T-cell (primary cell): ENCODE measurements at places on chromosomes 16 and 17.

DNA sequence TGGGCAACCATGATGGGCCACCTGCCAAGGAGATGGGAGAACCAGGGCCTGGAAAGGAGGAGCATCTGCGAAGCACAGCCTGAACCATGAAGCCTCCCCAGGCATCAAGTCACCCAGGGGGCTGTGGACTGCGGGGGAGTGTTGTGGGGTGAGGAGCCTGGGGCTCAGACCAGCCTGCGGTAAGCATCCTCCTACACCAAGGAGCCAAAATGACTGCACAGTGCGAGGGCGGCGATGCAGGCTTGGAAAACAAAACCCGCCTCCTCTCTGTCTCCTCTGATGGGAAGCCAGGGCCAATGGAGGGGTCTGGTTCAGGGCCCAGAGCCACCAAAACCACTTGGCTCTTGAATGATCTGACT is 18.1 kb upstream of the MAF start:
- no peak for DNase-seq
- no peaks in the 10 kb centered on the region for H3K36me3 ChIP-seq
- no peaks in the 10 kb centered on the region for H3K27me3 ChIP-seq
- peak overlapping the region; percentile 59 for H3K27ac ChIP-seq
- peaks cover 2% of the 10 kb centered on the region for H3K4me1 ChIP-seq

- no peak overlapping the region for H3K27ac ChIP-seq
- no peaks in the 10 kb centered on the region for H3K4me1 ChIP-seq
- H3K36me3 ChIP-seq: no peaks in the 10 kb centered on the region
- DNase-seq: no peak
- H3K4me3 ChIP-seq: no peak overlapping the region
Measured at GRCh38 chr17:20063665-20064648, 54.8 kb downstream of the SPECC1 start.

DNA sequence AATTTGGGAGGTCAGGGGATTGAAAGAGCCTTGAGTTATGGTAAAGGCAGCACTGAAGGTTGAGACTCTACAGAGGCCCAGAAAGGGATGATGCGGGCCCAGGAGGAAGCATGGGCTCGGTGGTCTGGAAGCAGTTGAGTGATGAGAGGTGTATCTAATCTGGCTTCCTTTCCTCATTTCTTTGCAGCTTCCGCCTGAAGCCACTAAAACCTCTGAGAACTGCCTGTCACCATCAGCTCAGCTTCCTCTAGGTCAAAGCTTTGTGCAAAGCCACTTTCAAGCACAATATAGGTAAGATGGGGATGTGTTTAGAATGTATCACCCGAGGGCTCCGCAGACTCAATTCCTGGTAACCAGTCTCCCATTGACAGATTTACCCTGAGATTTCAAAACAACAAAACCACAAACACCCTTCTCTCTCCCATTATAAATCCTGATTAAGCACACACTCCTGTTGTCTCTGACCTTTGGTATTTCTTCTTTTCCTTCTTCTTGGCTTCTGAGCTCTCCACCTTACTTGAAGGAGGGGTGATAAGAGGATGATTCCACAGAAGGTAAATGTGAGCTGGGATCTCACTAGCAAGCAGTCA is 21.2 kb downstream of the USP43 start:
- H3K27me3 ChIP-seq: peaks cover 13% of the 10 kb centered on the region
- no peak for DNase-seq
- no peaks in the 10 kb centered on the region for H3K36me3 ChIP-seq
- no peak overlapping the region for H3K4me3 ChIP-seq
- peaks cover 10% of the 10 kb centered on the region for H3K4me1 ChIP-seq

DNA sequence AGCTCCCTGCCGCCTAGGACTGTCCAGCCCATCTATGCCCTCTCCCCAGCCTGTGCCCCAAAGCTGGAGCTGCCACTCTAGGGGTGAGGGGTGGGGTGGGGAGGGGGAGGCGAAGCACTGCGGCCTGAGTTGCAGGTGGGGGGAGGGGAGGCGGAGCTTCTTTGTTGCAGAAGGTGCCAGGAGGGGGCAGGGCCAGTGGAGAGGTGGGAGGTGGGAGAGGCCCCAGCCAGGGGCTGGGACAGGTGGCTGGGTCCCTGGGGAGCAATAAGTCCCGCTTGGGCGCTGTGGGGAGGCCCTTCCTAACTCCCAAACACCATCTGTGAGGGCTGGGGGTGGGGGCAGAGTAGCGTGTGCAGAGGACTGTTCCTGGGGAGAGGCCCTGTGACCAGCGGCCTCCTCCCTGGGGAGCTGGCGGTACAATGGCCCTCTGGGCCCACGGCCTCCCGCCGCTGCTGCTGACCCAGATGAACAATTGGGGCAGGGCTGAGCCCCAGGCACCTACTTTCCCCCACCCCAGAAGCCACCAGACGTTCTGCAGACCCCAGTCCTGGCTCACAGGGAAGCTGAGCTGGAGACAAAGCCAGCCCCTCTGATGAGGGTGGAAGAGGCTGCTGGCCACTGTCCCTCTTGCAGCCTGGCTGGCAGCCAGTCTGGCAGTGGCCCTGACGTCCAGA is 2.2 kb upstream of the NTN3 start:
- peaks cover 3% of the 10 kb centered on the region for H3K27me3 ChIP-seq
- no peaks in the 10 kb centered on the region for H3K36me3 ChIP-seq
- DNase-seq: no peak
- H3K4me3 ChIP-seq: no peak overlapping the region
- H3K27ac ChIP-seq: no peak overlapping the region

GRCh38 chr16:83943516-83944050 is 9.5 kb upstream of the OSGIN1 start:
- no peaks in the 10 kb centered on the region for H3K4me1 ChIP-seq
- DNase-seq: no peak
- H3K27me3 ChIP-seq: peaks cover 10% of the 10 kb centered on the region
- H3K27ac ChIP-seq: no peak overlapping the region
- no peak overlapping the region for H3K4me3 ChIP-seq
- H3K36me3 ChIP-seq: no peaks in the 10 kb centered on the region

DNA sequence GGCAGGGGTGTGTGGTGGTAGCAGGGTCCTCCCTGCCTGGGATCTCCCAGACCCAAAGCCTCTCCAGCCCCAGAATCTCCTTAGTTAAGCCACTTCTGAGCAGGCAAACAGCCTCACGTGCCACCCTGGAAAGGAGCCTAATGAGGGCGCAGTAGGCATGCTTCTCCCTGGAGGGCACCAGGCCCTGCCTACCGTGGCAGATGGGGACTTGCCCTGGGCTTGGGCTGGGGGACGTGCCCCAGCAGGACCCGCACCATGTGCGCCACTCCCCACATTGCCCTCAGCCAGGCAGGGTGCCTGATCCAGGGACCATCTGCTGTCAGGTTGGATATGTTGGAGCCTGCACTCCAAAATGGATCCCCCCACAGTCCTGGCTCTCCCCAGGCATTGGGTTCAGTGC is 14.2 kb downstream of the FAM83G start:
- no peaks in the 10 kb centered on the region for H3K27me3 ChIP-seq
- peaks cover 3% of the 10 kb centered on the region for H3K4me1 ChIP-seq
- no peaks in the 10 kb centered on the region for H3K36me3 ChIP-seq
- H3K27ac ChIP-seq: no peak overlapping the region
- DNase-seq: no peak

- no peaks in the 10 kb centered on the region for H3K36me3 ChIP-seq
- no peak for DNase-seq
- H3K4me3 ChIP-seq: no peak overlapping the region
- no peaks in the 10 kb centered on the region for H3K4me1 ChIP-seq
- no peaks in the 10 kb centered on the region for H3K27me3 ChIP-seq
- H3K27ac ChIP-seq: no peak overlapping the region
Measured at GRCh38 chr17:75191584-75191983, 8.8 kb upstream of the SUMO2 start.

DNA sequence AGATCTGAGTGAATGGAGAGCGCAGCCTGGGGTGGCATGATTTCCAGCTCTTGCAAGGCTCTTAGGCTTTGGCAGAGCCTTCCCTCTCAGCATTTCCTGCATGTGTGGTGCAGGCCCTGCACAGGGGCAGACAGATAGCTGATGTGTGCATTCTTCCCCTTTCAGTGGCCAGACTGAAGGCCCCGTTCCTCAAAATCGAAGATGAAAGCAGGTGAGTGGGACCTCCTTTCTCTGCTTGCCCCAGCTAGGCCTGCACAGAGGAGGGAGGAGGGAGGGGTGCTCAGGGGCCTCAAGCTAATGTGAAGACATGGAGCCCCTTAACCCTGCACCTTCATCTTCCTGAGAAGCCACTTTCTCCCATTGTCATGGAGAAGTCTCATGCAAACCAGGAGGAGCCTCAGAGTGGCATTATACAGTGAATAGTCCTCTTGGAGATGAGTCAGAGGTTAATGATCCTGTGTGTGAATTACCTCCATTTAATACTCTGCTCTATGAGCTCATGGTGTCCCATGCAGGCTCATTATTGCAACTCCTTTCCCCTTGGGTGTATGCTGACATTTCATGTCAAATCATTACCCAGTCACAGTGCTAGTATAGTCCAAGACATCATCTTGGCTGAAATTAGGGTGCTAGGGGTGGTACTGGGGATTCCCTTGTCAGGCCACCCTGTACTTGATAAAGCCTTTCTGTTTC is 20.4 kb upstream of the ADAM11 start:
- no peaks in the 10 kb centered on the region for H3K4me1 ChIP-seq
- H3K27me3 ChIP-seq: no peaks in the 10 kb centered on the region
- H3K4me3 ChIP-seq: no peak overlapping the region
- peaks cover 5% of the 10 kb centered on the region for H3K36me3 ChIP-seq

DNA sequence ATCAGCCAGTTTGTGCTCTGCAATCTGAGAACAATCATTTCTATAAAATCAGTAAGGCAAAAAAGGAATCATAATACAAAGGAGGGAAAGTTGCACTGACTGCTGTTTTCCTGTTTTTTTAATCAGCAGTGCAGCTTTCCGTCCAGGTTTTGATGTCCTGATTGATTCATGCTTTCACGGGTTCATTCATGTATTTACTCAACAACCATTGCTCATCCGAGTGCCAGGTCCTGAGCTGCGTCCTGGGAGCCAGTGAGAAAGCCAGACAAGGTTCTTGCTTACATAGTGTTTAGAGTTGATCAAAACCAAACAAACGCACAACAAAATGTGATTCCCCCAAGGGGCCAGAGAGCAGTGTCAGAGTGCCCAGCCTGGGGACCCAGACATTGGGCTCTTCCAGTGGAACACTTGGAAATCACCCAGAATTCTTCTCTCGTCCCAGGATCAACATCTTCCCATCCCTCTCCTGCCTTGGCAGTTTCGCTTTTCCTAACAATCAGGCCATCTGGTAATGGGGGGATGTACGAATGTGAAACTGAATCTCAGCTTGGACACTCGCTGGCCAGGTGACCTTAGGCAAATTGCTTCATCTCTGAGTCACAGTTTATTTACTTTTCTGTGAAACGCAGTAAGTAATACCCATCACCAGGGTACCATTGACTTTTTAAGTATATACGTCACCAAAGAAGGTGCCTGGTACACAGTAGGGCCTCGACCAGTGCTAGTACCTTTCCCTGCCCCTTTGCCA is 13.3 kb upstream of the C1QL1 start:
- H3K4me3 ChIP-seq: no peak overlapping the region
- no peak for DNase-seq
- H3K36me3 ChIP-seq: no peaks in the 10 kb centered on the region
- H3K27me3 ChIP-seq: peaks cover 60% of the 10 kb centered on the region
